ENCODE measurements at places on chromosomes 11 and 22. TPM values are rescaled to one million over a fixed set of nuclear protein-coding genes. Genes with fewer than 3 reads are reported as not detected.
A peak's percentile ranks its signal among the peaks of the same experiment; 100 is the strongest.

The MEI1 gene
- total RNA-seq: 14.6 TPM

The NLRP6 gene
- 1.6 TPM for total RNA-seq

The ABCC8 gene
- 1.3 TPM for total RNA-seq

The CCDC81 gene
- total RNA-seq: 1.1 TPM

- H3K4me3 ChIP-seq: no peak overlapping the region
- H3K4me1 ChIP-seq: peaks cover 3% of the 10 kb centered on the region
- peak; percentile 79 for DNase-seq
These were observed 4.0 kb downstream of the TECTA start for GRCh38 chr11:121105063-121105480.

The CRY2 gene
- total RNA-seq: 44.5 TPM

Measured in kidney (tissue), 22 donors.